ENCODE measurements at places on chromosomes 4 and X. TPM values are rescaled to one million over a fixed set of nuclear protein-coding genes. Genes with fewer than 3 reads are reported as not detected.
A peak's percentile ranks its signal among the peaks of the same experiment; 100 is the strongest.

- DNase-seq: peak; percentile 71
Measured at GRCh38 chrX:134679221-134679620, 20.9 kb upstream of the PLAC1 start.

The HPGDS gene
- total RNA-seq: not detected

The TMEM35A gene
- total RNA-seq: not detected

DNA sequence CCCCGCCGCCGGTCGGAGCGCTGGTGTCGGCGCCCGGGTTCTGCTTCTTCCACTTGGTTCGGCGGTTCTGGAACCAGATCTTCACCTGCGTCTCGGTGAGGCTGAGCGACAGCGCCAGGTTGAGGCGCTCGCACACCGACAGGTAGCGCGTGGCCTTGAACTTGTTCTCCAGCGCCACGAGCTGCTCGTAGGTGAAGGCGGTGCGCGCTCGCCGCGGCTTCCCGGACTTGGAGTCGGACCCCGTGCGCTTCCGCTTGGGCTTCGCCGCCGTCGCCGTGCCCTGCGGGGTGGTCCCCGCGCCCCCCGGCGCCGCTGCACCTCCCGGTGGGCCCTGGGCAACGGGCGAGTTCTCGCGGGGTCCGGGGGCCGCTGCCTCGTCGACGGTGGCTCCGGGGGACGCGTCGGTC, 3.1 kb downstream of the NKX1-1 start:
- DNase-seq: no peak

- DNase-seq: no peak
Measured at GRCh38 chrX:130631011-130631410, 229.2 kb downstream of the RBMX2 start.

- DNase-seq: no peak
Measured at GRCh38 chrX:15298201-15298600, 17.2 kb downstream of the ASB11 start.
